Activated T-cell treated with anti-CD3 and anti-CD28 coated beads, Interleukin-2, amount 50 U/mL, for 1 hour (primary cell): ENCODE measurements at places on chromosomes 12 and 14.

DNA sequence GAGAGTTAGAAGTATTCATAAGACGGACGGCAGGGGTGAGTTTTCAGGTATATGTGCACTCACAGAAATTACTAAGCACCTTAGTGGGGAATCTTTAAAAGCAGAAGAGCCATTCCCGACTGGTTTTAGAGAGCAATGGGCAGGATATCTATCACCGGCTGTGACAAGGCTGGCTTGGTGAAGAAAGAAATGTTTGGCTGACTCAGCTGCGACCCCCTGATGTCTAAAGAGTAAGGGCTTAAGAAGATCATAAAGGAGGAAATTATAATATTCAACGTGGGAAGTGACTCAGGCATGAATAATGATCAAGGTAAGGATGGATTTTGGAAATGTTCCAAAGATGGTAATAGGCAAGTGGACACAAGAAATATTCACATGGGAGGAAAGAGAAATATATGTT is 407.6 kb downstream of the TMEM132D start:
- DNase-seq, result no peak

GRCh38 chr12:121797937-121798786 is 4.7 kb upstream of the RHOF start:
- DNase-seq, result no peak

- DNase-seq, result no peak
Observed at GRCh38 chr12:57772429-57773322, at the start of gene EEF1AKMT3. TSS of gene EEF1AKMT3 (plus strand) at chr12:57772614. CDS start at chr12:57772725, 111 bp downstream.

DNA sequence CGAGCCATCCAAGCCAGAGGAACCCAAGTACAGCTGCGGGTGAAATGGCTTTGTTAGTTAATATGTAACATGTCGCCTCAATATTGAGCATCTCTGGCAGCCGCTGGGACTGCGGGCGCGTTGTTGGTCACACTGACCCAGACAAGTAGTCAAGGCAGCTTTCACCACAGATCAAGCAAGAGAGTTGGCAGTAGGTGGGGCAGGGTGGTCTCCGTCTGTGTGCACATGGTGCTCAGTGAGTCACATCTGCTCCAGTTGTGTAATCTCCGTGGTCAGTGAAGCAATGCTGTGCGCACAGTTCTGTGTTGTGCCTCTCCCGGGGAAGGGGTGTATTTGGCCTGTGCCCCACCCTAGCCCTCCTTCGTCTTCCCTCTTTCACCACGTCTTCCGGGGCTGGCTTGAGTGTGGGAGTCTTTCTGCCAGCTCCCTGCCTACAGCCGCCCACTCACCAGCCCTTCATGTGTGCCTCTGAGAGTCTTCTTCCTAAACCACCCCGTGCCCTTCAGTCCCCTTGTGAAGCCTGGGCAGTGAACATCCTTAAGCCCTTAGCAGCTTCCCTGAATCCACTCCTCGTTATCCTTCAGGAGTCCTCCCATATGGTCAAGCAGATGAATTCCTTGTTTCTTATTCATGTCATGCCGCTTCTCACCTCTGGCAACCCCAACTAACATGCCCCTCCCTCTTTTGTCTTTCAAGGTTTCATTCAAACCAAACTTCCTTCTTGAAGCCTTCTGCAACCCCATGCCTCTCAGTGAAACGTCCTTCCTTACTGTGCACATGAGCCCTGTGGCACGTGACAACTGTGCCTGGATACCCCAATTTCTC is 242.1 kb downstream of the CACNA1C start:
- DNase-seq, result no peak

GRCh38 chr12:39905152-39905551 is 200.7 kb downstream of the SLC2A13 start:
- DNase-seq, result no peak

DNA sequence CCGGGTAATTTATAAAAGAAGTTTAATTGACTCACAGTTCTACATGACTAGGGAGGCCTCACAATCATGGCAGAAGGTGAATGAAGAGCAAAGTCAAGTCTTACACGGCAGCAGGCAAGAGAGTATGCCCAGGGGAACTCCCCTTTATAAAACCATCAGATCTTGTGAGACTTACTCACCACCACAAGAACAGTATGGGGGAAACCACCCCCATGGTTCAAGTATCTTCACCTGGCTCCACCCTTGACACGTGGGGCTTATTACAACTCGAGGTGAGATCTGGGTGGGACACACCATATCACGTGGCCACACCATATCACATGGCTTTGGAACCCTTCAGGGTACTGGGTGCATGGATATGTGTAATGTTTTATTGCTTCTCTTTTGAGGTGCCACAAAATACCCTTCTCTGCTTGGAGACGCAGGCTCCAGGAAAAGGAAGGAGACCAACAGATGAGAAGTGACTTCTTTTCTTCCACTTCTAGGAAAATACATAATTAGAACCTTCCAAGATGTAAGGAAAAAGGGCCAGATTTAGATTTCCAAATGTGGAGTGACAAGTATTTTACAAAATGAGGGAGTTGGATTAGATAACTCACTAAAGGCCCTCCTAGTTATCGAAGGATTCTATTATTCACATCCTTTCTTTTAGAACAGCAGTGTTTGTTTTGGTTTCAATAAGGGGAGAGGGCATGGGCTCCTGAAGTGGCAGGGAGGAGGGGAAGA is 33.1 kb upstream of the ETFBKMT start:
- no peak for DNase-seq

- DNase-seq, result no peak
Observed at GRCh38 chr14:103502877-103503276, 19.8 kb downstream of the CKB start.

DNA sequence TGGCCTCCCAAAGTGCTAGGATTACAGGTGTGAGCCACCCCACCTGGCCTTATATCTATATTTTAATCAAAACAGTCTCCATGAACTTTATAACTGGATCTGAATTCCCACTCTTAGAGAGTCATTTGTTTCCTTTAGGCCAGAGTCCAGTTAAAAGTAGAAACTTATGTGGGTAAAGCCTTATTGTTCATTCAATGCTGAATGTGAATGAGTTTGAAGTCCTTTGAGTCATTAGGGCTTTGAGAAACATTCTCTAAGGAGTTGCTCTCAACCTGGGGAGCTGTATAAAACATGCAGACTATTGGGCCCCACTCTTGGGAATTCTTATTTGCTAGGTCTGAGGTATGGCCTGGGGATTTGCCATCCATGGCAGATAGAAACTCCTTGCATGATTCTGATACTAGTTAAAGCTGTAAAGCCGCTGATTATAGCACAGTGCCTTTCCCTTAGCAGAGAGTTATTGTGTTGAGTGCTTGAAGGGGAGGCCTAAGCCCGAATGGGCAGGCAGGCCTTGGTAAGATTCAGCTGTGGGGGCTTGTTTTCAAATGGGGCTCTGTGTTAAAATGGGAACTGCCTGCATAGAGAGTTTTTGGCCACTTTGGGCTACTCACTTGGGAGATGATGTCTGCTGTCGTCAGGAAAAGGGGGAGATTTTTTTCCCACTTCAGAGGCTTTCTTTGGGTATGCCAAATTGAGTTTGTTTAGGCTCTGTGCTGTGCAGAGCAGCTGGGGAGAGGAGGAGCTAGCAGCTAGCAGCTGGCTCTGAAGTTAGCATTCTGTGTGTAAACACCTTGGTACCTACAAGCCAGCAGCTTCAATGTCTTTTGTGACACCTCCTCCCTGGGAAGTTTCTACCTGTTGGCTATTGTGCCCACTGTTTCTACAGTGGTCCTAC is 117.5 kb downstream of the DACT1 start:
- DNase-seq, result no peak

GRCh38 chr14:63764103-63764502 is 36.2 kb upstream of the SGPP1 start:
- DNase-seq, result no peak

GRCh38 chr12:89390802-89391673 is 38.7 kb upstream of the DUSP6 start:
- no peak for DNase-seq

DNA sequence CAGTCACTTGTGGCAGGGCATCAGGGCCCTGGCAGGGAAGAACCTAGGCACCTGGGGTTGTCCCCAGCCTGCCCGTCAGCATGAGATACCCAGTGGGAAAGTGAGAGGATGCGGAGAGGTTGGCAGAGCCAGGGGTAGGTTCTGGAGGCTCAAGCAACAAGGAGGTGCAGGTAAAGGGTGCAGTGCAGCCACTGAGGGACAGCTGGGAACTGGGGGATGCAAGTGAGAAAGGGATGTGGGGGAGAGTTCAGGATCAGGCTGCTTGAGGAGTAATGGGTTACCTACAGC is 18.7 kb downstream of the VASH1 start:
- DNase-seq, result no peak
